ENCODE measurements at places on chromosomes 7 and 10. TPM values are rescaled to one million over a fixed set of nuclear protein-coding genes. Genes with fewer than 3 reads are reported as not detected.

DNA sequence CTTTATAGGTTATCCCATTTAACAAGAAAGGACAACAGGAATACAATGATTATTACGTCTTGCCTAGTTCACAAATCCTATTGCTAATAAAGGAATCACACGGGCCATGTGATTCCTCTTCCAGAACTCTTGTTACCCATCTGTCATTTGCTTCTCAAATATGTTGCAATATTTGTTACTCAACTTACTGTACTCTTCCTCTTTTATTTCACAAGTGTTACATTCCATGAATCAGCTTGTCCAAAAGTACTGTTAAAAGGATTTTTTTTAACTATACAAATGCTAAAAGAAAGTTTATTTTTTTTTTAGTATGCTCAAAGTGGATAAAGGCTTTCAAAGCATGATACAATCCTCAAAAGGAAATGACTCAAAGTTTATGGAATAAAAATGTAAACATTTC is 3.9 kb upstream of the CD36 start:
- DNase-seq, result no peak

DNA sequence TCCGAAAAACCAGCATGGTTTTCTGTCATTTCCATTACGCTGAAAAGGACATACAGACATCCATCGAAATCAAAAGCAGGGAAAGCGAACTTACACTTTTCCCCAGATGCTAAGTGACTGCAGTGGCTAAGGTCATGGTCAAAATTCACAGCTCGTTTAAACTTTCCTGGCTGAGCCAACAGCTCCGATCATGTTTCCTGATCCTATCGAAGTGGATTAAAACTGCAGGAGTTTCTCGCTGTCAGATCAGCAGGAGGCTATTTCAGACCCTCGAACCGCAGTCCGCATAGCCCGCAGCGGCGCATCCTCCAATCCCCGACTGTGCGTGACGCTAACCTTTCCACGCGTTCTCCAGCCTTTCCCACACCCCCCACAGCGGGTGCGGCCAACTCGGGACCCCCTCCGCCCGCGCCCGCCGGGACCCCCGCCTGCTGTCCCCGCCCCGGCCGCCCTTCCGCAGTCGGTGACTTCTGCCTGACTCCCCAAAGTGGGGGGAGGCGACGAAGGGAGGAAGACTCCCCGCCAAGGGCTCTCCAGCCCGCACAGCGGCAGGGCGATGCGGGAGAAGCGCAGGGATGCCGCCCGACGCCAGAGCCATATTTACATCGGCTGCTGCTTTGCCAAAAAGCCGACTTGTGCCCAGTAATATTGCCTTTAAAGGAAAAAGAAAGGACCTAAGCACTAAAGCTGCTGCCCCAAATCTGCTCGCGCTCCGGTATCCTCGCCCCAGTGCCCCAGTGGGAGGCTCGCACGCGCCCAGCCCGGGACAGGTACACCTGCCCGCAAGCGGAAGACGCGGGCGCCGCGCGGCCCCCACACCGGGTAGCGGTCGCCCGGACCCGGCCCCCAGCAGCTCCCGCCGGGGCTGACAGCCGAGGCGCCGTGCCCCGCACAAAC is 1.2 kb downstream of the PIP4K2A start:
- no peak for DNase-seq

- DNase-seq, result no peak
Observed at GRCh38 chr10:88073682-88074081, 210.3 kb downstream of the PTEN start.

The ASAH2 gene
- total RNA-seq, result 0.29 TPM

DNA sequence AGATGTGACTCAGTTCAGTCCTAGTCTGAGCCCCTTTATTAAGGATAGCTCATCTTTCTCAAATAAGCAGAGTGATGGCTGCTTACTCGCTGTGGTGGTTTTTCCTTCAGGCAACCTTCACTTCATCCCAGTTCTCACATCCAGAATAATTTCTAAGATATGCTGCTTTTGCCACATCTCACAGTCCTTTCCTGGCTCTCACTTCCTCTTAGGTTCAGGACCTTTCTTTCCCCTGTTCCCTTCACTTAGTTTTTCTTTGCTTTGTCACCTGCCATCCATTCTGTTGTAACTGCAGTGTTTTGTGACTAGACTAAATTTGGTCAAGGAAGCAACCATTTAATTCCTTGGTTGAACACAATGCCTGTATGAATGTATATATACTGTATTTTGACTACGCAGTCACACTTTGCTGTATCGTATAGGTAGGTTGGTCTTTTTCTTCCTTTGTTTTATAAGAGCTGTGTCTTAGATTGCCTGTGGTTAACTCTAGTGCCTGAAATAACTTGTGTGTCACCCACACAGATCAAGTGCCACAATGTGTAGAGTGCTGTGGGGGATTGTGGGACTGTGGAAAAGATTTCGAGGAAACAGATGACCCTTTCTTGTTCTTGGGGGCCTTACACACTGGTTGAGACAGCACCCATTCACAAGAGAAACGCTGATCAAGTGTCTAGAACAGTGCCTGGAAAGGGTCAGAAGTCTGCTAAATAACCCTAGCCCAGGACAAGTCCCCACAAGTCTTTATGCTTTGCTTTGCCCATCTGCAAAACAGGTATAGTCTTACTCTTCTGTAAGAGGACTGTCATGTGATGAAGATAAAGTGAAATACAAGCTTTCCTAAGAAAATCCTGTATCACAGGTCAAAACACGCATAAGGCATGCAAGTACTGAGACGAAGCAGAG is 2.6 kb downstream of the ZNF655 start:
- no peak for DNase-seq

The GTPBP4 gene
- 29.3 TPM for total RNA-seq

The SPDYE3 gene
- not detected for total RNA-seq

The OR6B1 gene
- not detected for total RNA-seq

DNA sequence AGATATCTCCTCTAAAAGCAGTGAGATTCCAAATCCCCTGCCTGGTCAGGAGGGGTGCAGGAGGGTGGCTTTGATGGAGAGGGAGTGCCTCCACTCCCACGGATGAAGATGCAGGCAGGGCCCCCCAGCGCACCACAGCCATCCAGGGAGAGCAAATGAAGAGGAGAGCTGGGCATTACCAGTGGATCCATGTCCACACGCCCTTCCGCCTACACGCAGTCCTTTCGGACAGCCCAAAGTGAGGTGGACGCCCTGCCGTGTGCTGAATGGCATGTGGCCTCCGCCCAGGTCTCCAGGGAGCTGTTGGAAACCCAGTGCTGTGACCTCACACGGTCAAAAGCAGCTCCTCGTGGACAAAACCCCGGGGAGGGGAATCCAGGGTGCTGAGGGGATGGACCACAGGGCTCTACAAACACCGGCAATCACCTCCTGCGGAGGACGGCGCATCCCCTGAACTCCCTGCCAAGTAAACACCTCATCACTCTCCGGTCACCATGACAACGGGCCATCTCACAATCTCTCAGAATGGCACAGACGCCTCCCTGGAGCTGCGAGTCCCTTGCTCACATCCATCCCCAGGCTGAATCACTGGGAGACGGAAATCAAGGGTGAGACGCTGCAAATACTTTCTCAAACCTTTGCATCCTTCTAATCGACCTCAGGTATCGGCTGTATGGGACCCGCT is 35.0 kb upstream of the DNAAF5 start:
- DNase-seq, result no peak

GRCh38 chr7:94897541-94897940 is 9.9 kb upstream of the PPP1R9A start:
- DNase-seq, result no peak

GRCh38 chr10:69506487-69506833 is 55.2 kb downstream of the TSPAN15 start:
- no peak for DNase-seq

The PNLIPRP1 gene
- total RNA-seq, result not detected

GRCh38 chr7:100588438-100588837 is 2.3 kb downstream of the FBXO24 start:
- DNase-seq, result no peak

The LMTK2 gene
- total RNA-seq, result 21.6 TPM

The NXPH1 gene
- not detected for total RNA-seq

The WNT8B gene
- 0.07 TPM for total RNA-seq
